Ovary (tissue), 10 donors: ENCODE measurements at places on chromosomes 3 and 15.

DNA sequence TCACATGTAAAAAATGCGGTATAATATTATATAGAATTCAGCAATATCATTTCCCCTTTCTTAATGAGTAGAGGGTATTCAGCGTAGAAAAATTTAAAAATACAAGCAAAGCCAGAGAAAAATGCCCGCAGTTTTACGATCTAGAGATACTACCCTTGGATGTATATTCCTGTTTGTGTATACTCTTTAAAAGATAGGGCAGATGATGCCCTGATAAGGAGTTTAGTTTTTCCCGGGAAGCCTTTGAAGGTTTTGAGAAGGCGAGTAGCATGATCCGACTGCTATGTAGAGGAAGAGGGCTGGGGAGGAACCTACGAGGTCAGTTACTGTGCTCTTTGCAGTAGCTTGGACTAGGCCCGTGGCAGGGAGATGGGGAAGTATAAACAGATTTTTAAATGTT is 1.2 kb downstream of the YEATS2 start:
- H3K27ac ChIP-seq = peak overlapping the region; percentile 97
- peak overlapping the region; percentile 81 for H3K4me3 ChIP-seq
- peaks cover 9% of the 10 kb centered on the region for H3K4me1 ChIP-seq
- no peak for DNase-seq
- no peaks in the 10 kb centered on the region for H3K27me3 ChIP-seq

- H3K27me3 ChIP-seq = no peaks in the 10 kb centered on the region
- no peak overlapping the region for H3K4me3 ChIP-seq
- no peaks in the 10 kb centered on the region for H3K36me3 ChIP-seq
- no peak for DNase-seq
- H3K27ac ChIP-seq = no peak overlapping the region
- no peaks in the 10 kb centered on the region for H3K4me1 ChIP-seq
These were observed 43.3 kb downstream of the MUC4 start for GRCh38 chr3:195768414-195768813.

DNA sequence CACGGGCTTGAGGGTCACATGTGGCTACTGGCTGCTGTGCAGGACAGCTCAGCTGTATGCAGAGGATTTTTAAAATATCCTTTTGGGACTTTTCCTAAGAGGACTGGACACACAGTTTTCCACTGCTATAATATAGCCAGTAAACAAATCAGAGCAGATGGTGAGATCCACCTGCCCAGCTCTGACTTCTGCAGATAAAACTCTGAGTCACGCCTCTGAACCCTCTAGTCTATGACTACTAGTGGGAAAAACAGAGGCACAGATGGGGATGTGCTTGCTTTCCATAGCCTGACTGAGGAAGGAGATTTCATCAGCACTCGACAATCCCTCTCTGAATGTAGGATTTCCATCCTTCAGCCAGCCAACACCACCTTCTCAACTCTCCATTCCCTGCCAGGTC is 45.1 kb downstream of the COLQ start:
- H3K27me3 ChIP-seq = no peaks in the 10 kb centered on the region
- H3K27ac ChIP-seq = no peak overlapping the region
- no peak for DNase-seq
- no peak overlapping the region for H3K4me3 ChIP-seq
- no peaks in the 10 kb centered on the region for H3K4me1 ChIP-seq
- no peaks in the 10 kb centered on the region for H3K36me3 ChIP-seq

DNA sequence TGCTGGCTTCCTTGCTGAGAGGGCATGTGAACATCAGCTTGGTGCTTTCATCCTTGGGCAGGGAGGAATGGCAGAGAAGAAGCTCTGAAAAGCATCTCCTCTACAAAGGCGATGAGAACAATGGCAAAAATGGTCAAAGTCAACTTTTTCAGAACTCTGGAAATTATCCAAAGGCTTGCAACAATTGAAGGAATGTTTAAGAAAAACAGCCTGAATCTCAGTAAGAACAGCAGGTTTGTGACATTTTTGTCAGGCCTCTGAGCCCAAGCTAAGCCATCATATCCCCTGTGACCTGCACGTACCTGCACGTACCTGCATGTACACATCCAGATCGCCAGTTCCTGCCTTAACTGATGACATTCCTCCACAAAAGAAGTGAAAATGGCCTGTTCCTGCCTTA is 51.8 kb downstream of the ONECUT1 start:
- H3K4me3 ChIP-seq = no peak overlapping the region
- no peak overlapping the region for H3K27ac ChIP-seq
- H3K36me3 ChIP-seq = no peaks in the 10 kb centered on the region
- no peak for DNase-seq
- no peaks in the 10 kb centered on the region for H3K27me3 ChIP-seq

DNA sequence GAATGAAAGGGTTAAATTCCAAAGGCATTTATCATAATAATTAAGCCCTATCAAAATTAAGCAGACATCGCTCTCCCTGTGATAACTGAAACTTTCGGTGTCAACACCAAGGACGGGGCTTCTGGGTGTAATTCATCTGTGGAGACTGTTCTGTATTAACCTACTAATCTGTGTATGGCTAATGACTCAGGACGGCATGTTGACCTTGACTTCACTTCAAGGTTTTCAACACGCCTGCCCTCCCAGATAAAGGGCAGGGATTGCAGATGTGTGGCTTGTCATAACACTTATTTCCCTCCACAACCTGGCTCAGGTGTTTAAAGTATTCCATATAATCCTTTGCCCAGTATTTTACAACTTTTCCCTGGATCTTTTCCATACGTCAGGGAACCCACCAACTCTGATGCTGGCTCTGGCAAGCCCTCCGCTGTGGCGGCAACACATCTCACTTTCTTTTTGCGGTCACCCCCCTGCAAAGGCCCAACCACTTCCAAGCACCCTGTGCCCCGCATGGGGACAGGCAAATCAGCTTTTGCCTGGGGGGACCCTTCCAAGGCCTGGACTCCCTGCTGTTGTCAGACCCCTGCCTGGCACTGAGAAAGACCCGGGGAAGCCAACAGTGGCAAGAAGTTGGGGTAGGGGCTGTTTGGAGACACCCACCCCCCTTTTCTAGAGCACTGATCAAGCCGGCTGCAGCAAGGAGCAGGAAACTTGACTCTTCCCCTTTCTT is 93.2 kb upstream of the MEF2A start:
- H3K4me3 ChIP-seq = no peak overlapping the region
- no peaks in the 10 kb centered on the region for H3K27me3 ChIP-seq
- DNase-seq = peak; percentile 38
- peaks cover 3% of the 10 kb centered on the region for H3K4me1 ChIP-seq

DNA sequence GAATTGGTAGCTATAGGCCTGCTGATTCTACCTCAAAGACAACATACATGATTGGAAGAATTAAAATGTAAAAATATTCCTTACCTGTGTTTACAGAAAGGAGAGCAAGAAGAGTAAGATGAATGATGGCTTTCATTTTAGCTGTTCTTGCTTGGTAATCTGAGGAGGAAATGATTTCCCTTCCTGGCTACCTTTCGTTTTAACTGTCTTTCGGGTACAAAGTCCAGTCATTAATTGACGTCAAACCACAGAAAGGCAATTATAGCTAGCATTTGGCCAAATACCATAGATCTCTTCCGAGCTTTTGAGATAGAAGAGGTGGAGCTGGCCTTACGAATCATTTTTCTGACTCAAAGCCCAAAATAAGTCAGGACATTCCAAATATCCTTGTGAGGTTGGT is at the start of gene MUC13:
Gene MUC13 (minus strand): TSS at position 175 of the 400 bp plus-strand sequence. CDS start 39 bp downstream, at position 136.
- H3K27me3 ChIP-seq = no peaks in the 10 kb centered on the region
- no peaks in the 10 kb centered on the region for H3K4me1 ChIP-seq
- no peak within 1 kb of the TSS for H3K27ac ChIP-seq
- H3K4me3 ChIP-seq = peak within 1 kb of the TSS; percentile 13
- no peak for DNase-seq
- H3K36me3 ChIP-seq = no peaks in the 10 kb centered on the region

DNA sequence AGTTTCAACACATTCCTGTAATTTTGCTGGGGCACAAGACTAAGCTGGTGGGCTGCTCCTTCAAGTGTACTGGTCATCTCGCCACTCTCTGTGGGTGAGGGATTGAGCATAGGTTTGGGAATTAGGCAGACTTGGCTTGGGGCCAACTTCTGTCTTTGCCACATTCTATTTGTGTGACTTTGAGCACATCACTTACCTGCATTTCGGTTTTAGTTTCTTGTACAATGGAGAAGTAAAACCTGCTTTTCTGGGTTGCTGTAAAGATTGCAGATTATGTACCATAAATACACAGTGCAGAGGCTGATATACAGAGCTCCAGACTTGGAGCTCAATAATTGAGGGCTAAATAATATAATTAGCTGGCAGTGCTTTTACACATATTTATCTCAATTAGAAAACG is 162.1 kb downstream of the C3orf38 start:
- no peak overlapping the region for H3K4me3 ChIP-seq
- H3K4me1 ChIP-seq = no peaks in the 10 kb centered on the region
- no peaks in the 10 kb centered on the region for H3K36me3 ChIP-seq
- H3K27ac ChIP-seq = no peak overlapping the region

GRCh38 chr3:64490180-64490724 is 197.5 kb downstream of the ADAMTS9 start:
- no peaks in the 10 kb centered on the region for H3K27me3 ChIP-seq
- no peak for DNase-seq
- H3K4me3 ChIP-seq = no peak overlapping the region
- no peak overlapping the region for H3K27ac ChIP-seq

- no peaks in the 10 kb centered on the region for H3K36me3 ChIP-seq
- no peaks in the 10 kb centered on the region for H3K4me1 ChIP-seq
- H3K27ac ChIP-seq = no peak overlapping the region
- no peak overlapping the region for H3K4me3 ChIP-seq
- DNase-seq = no peak
These were observed 787.3 kb downstream of the EDEM1 start for GRCh38 chr3:5974630-5975322.

DNA sequence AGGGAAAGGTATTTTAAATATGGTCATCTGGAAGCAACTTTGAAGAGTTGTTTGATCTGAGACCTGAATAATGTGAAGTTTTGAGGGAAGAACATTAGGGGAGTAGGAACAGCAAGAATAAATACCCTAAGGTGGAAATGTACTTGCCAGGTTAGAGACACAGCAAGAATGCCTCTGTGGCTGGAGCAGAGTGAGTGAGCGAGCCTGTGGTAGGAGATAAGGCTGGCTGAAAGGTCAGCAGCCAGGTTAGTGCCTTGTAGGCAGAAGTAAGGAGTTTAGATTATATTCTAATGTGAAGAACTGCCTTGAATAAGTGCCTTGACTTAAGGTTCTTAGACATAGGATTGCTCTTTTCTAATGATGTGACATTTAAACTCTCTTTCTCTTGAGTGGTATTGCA is 18.3 kb downstream of the LRRC49 start:
- DNase-seq = no peak
- no peak overlapping the region for H3K4me3 ChIP-seq
- H3K4me1 ChIP-seq = no peaks in the 10 kb centered on the region
- no peak overlapping the region for H3K27ac ChIP-seq
- no peaks in the 10 kb centered on the region for H3K27me3 ChIP-seq
- H3K36me3 ChIP-seq = no peaks in the 10 kb centered on the region

- no peak overlapping the region for H3K27ac ChIP-seq
- H3K4me3 ChIP-seq = no peak overlapping the region
- peaks cover 1% of the 10 kb centered on the region for H3K4me1 ChIP-seq
These were observed 28.2 kb downstream of the DUOX1 start for GRCh38 chr15:45157974-45158373.

GRCh38 chr3:73470860-73471259 is 153.9 kb downstream of the PDZRN3 start:
- DNase-seq = no peak
- no peak overlapping the region for H3K4me3 ChIP-seq
- no peaks in the 10 kb centered on the region for H3K27me3 ChIP-seq

GRCh38 chr15:50330921-50331320 is 24.1 kb downstream of the GABPB1 start:
- no peaks in the 10 kb centered on the region for H3K27me3 ChIP-seq
- DNase-seq = no peak
- H3K36me3 ChIP-seq = no peaks in the 10 kb centered on the region
- H3K4me3 ChIP-seq = no peak overlapping the region
- no peak overlapping the region for H3K27ac ChIP-seq

- H3K4me1 ChIP-seq = peaks cover 4% of the 10 kb centered on the region
- no peaks in the 10 kb centered on the region for H3K36me3 ChIP-seq
- H3K27me3 ChIP-seq = no peaks in the 10 kb centered on the region
- peak; percentile 5 for DNase-seq
- no peak overlapping the region for H3K27ac ChIP-seq
These were observed 15.9 kb downstream of the ZXDC start for GRCh38 chr3:126459763-126460127.

DNA sequence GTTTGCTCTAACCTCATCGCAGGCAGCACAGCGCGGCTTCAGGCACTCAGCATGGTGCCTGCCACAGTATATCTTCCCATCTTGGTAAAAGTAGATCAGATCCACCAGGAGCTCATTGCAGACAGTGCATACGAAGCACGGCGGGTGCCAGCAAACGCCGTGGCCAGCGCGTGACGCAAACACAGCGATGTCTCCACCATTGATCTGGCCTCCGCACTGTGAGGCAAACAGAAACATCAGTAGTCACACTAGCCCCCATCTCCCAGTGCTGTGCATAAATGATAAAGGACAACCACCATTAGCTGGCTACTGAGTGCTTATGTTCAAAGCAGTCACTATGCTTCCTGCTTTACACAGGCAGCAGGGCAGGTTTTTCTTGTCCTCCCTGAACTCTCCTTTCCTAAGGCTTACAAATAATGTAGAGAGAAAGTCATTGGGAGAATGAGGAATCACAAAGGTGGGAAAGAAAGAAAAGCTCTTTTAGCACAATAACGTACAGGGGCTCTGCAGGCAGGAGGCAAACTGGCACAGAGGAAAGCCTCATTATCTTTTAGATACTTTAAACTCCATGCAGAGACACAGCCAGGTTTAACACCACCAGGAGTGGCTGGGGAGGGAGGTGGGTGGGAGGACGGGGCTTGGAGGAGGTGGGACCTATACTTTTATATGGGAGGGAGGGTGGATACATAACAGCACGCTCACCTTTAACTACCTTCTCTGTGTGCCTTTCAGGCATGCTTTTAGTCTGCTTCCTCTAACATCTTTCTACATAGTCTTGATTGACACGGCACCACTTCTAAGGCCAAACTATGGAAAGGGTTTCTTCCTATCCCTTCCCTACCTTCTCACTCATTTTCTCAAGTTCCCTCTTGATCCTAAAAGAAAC is 67.9 kb downstream of the PRICKLE2 start:
- H3K4me1 ChIP-seq = peaks cover 1% of the 10 kb centered on the region
- H3K27ac ChIP-seq = no peak overlapping the region

DNA sequence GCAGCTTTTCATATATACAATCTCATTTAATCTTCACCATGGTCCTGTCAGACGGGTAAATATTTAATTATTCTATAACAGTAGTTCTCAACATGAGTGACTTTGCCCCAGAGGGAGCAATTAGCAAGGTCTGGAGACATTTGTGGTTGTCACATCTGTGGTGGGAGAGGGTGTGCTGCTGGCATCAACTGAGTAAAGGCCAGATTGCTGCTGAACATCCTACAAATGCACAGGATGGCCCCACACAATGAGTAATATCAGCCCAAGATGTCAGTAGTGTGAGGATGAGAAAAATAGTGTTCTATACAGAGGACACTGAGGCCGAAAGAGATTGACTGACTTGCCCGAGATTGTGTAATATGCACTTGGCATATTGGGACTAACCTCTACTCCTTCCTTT is 156.0 kb downstream of the AGBL1 start:
- no peaks in the 10 kb centered on the region for H3K36me3 ChIP-seq
- H3K4me3 ChIP-seq = no peak overlapping the region
- H3K27me3 ChIP-seq = no peaks in the 10 kb centered on the region
